Forelimb muscle (tissue), 1 donor: ENCODE measurements at places on chromosomes 2 and 18.

GRCh38 chr2:152173831-152174230, 1.7 kb downstream of the STAM2 start:
- no peak for DNase-seq

- no peak for DNase-seq
These were observed 228.2 kb downstream of the ACTR3 start for GRCh38 chr2:114118088-114118487.

DNA sequence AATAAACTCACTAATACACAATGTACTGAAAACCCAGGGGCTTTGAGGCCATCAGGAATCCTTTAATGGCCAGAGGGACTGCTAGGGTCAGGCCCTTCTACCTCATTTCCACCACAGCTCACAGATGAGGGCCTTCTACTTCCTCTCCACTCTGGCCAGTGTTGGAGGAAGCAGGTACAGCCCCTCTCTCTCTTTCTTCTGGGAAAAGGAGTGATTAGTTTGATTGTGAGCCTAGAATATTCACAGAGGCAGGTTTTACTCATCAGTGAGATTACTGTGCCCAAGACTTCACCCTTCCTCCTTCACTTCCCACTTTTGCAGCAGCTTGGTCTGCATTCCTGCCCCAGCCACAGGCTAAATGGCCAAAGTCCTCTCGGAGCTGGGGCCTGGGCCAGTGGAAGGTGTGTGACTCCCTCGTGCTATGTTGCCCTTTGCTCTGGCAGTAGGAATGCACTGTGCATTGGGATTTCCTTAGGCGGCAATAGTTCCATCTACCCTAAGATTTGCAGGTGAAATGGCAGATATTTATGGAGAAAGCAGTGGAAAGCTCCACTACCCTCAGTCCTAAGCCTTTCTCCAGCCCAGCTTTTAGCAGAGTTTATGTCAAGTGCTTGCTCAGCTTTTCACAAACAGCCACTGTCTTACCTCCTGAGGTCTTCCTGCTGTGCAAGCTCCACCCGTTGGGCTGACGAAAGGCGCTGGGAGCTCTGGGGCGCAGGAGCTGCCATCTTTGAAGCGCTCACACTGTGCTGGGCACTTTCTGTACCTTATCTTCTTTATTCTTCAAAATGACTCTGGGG, 36.2 kb upstream of the YES1 start:
- DNase-seq, result no peak

DNA sequence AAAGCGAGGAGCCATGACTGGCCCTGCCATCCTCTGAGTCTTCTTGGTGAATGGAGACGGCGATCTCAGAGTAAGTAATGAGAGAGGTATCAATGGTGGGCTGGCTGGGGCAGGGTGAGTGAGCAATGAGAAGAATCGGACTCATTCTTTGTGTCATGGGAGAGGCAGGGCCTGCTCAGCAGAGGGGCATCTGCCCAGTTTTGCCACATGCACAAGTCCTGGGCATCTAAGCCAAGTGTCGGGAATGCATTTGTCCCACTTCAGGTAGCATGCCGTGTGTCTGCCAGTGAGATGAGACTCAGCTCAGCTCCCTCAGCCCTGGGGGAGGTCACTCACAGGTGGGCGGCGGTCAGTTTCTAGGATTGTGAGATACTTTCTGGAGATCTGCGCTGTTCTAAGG, 791.0 kb upstream of the RAB6C start:
- no peak for DNase-seq

GRCh38 chr2:218406949-218407618, 7.4 kb downstream of the CTDSP1 start:
- no peak for DNase-seq

DNA sequence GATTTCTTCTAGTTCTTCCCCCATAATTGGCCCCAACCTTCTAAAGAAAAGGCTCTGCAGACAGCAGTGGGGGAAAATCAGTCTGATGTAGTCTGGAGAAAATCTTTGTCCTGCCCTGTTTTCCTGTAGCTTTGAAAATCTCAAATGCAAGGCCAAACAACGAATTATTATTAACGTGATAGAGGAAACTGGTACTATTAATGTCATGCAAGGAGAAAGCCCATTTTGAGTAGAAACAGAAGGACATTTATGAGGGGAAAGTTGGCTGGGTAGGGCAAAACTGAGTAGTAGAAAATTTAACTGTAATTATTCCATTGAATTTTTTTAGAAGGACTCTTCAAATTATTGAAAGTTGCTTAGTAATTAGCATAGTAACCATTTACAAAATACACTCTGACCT, 98.8 kb downstream of the FMNL2 start:
- DNase-seq, result no peak

GRCh38 chr2:79695248-79695647, 182.4 kb downstream of the CTNNA2 start:
- DNase-seq, result no peak

DNA sequence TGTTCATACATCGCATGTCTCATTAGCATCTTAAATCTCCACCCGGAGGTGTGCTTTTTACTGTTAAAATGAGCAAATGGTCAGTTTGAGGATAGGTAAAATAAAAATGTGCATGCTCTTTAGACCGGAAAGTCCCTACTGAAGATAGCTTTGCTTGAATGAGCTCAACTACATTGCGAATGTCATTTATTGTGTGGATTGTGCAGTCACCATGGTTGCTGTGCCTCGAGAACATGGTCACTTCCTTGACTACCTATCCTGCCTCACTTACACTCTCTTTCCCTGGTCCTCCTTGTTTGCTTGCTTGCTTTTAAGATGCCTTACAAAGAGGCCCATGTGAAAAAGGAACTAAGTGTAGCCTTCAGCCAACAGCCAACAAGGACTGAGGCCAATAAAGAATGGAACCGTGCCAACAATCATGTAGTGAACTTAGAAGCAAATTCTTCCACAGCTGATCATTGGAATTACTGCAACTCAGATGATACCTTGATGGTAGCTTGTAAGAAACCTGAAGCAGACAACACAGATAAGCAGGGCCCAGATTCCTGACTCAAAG, 72.2 kb upstream of the BARD1 start:
- DNase-seq, result peak; percentile 25

DNA sequence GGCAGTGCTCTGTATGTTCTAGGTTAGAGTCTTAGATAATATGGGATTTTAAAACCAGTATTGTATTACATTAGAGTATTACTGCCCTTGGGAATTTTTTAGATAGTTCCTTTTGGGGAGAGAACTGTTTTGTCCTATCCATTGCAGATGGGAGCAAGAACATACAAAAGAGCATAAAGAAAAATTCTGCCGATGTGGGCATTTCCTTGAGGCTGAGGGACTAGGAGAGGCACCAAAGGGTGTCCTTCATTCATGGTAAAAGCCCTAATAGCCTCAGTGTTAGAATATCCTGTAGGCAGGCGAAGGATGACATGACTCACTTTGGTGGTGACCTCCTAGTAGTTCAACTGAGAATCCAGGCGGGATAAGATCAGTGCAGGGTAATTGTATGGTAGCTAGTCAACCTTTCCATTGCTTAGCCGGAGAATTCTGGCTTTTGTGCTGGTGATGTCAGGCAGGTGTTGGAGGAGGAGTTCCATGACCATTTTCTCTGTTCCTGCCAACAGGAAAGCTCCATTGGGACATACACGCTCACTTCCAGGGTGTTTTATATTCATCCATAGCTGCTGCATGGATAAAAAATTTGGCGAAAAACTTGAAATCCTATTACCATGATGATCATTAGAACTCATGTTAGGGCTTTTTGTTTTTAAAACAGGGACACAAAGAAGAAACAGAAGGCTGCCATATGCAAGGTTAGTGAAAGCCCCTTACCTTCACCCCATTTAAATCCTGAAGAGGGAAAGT, 28.1 kb downstream of the EPAS1 start:
- DNase-seq, result no peak

DNA sequence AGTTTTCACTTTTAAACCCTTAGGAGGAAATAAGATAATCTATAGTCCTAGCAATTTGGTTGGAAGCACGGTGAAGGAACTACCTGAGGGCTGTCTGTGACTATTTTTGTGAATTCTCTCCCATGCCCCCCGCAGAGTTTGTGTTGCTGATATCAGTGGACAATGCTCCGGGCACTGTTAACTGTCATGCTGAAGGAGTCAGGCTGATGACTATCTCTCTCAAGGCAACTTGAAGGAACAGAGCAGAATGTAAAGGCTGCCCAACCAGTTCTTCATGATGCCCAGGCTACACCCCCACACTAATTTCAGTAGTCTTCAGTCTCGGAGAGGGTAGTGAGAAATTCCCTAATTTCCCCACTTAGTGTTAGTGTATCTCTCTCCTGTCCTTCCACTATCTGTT, 21.6 kb upstream of the RAB6C start:
- DNase-seq, result no peak

DNA sequence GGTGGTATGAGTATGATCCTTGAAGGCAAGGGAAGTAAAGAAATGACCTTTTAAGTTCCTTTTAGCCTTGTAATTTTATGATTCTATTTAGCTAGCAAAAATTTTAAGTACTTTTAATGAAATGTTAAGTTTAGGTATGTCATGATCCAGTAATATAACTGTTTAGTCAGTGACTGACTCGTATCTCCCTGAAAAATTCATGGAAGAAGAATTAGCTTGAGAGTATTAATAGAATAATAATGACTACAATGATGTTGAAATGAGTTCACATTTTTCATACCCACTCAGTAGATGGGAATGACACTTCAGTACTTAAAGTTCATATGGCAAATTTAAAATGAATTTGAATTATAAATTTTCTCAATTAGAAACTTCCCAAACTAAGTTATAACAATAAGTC, 14.6 kb downstream of the RAB3GAP1 start:
- no peak for DNase-seq

DNA sequence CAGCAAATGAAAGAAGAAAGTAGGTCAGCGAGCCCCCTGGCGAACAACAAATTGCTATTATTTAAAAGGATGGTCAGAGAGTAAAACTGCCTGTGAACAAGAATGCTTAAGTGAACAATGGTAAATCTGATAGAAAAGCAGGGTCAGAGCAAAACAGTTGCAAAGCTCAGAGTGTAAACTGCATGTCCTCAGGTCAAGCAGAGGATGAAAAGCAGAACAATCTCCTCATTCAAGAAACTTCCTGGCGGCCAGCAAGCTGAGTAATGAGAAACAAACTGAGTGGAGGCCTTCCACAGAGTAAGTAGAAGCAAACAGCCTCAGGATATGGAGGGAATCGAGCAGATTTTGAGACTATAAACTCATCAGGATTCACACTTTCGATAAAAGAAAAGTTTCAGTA, 117.9 kb downstream of the PPP1R1C start:
- no peak for DNase-seq

DNA sequence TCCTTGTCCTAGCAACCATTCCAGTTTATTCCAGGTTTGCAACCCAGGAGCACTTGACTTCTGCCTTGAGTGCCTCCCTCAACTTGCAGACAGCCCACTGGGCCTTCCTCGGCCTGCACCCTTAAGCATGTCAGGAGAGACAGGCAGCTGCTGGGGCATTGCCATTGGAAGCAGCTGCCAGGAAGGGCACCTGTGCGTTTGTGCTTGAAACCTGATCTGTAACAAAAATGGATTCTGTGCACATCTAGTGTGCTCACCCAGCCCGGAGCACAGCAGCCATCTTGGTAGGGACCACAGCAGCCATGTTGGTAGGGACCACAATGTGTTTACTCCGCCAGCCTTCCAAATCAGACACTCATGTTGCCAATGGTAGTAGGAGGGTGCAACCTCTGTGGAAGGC, 44.3 kb upstream of the GLI2 start:
- DNase-seq, result no peak
